ENCODE measurements at places on chromosomes 5 and 9.
A peak's percentile ranks its signal among the peaks of the same experiment; 100 is the strongest.

- DNase-seq = no peak
These were observed 52.3 kb upstream of the JMY start for GRCh38 chr5:79183617-79184016.

DNA sequence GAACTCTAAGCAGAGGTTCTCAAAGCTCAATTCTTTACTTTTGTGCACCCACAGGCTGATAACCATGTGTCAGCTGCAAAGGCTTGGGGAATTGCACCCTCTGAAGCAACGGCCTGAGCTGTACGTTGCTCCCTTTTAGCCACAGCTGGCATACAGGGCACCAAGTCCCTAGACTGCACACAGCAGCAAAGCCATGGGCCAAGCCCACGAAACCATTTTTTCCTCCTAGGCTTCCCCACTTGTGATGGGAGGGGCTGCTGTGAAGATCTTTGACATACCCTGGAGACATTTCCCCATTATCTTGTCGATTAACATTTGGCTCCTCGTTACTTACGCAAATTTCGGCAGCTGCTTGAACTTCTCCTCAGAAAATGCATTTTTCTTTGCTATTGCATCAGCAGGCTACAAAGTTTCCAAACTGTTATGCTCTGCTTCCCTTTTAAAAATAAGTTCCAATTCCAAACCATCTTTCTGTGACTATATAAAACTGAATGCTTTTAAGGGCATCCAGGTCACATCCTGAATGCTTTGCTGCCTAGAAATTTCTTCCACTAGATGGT, 23.0 kb downstream of the KIAA0825 start:
- no peak for DNase-seq

DNA sequence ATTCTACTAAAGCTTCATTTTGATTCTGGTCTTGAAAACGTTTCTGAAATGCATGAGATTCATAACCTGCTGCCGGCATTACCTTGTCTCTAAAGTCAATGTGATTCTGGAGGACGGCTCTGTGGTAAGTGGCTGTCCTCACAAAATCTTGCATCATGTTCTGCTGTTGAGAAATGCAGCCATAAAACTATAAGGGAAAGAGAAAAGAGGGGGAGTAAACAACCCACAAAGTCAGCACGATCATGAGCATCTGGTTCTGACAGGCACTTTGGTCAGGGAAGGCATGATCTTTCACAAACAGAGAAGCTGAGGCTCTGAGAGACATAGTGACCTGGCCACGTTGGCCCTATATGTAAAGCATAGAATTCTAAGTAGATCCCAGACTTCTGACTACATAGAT, 168.9 kb upstream of the PUM3 start:
- DNase-seq = no peak

DNA sequence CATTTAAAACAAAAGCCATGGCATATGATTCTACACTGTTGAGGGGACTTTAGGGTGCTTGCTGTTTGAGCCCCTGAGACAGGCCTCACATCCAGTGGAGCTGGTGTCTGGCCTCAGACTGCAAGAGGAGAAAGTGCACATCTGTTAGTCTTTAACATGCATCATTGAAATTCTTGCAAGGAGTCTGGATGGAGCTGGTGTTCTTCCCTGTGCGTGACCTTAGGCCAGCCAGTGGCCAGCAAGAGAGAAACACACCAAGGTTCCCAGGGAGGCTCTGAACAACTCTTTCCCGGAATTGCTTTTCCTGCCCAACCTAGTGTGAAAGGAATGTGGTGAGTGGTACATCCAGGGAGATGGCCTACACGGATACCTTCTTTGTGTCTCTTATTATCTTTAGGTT, 282.8 kb upstream of the TNC start:
- no peak for DNase-seq

DNA sequence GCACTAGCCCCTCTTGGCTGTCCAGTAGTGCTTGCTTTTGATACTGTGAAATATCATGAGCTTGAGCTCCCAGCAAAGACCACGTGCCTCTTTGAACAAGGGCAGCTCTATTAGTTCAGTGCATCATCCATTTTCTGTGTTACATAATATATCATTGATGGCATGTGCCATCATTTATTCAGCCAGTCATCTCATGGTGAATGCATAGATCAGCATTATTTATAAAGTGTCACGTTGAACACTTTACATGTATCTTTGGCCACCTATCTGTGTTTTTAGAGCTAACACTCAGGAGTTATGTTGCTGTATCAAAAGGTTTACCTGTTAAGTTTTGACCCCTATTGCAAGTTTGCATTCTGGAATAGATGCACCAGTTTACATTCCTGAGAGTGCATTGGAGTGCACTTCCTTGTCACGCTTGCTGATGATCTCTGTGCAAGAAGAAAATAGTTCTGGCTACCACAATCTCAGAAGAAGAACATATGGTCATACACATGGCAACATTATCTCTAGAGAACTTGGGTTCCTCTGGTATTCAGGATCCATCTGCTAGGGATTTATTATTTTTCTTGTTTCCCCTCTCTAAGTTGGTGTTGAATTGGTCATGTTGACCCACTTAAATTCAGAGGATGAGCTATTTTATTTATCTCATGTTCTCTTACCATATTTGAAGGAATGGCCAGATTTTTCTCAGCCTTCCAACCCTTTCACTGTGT, 120.9 kb downstream of the SH3GL2 start:
- DNase-seq = no peak

DNA sequence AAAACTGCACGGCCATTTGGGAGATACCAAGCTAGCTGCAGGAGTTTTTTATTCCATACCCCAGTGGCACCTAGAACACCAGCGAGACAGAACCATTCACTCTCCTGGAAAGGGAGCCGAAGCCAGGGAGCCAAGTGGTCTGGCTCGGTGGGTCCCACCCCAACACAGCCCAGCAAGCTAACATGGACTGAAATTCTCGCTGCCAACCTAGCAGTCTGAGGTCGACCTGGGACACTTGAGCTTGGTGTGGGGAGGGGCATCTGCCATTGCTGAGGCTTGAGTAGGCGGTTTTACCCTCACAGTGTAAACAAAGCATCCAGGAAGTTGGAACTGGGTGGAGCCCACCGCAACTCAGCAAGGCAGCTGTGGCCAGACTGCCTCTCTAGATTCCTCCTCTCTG, 108.9 kb upstream of the CHD1 start:
- DNase-seq = peak; percentile 63

GRCh38 chr5:10567781-10568321, 4.0 kb downstream of the ANKRD33B start:
- no peak for DNase-seq

DNA sequence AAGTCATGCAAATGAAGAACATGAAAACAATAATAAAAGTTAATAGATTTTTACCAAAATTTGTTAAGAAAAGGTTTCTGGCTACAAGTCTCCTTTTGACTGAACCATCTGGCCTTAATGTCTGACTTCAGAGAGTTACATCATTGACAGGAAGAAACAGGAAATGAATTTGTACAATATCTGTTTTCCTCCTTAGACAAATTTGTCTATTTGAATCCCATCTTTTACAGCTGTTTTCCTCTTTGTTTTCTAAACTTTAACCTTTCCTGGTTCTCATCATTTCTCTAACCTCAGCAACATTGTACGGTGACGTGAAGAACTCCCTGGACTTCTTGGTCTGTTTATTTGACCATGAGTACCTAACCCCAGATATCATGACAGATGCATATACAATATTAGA, 567.5 kb upstream of the RIOK2 start:
- DNase-seq = no peak

- no peak for DNase-seq
These were observed at the start of gene OCLN for GRCh38 chr5:69492391-69492922. Gene OCLN (plus strand): TSS chr5:69492790. CDS start chr5:69504245, 11,455 bp downstream.

GRCh38 chr5:122175091-122175490, 45.7 kb downstream of the ZNF474 start:
- no peak for DNase-seq

DNA sequence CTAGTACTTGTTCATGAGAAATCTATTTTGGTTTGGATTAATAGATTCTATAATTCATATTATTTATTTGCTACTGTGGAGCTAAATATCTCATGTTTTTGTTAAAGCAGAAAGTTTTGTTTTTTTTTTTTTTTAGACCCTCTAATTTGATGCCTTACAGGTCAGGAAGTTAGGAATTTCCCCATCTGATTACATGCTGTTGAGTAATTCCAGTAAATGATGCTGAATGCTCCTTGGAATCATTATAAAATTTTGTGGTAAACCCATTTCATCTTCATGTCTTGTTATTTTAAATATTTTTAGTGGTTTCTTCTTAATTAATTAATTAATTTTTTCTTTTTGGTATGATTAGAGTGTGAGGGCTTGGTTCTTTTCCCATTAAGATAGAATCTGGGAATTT, 35.6 kb downstream of the NNT start:
- DNase-seq = no peak

- no peak for DNase-seq
These were observed 142.8 kb upstream of the STK32A start for GRCh38 chr5:147092044-147092443.

GRCh38 chr9:113356686-113357292, 7.4 kb downstream of the BSPRY start:
- no peak for DNase-seq

DNA sequence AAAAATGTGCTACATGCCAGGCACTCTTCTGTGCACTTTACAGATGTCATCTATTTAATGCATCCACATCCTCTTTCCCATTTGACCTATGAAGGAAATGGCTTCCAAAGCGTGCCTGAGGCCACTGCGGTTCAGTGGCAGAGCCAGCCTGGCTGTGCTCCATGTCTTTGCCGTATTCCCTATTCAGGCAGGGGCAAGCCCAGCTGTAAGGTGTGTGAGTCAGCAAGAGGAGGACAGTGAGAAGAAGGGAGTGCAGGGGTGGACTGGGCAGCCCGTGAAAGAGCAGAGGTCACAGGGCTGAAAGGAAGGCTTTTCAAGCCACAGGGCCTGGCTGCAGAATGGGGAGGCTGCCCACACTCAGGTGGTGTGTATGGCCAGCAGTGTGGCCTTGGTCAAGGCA, 91.7 kb downstream of the HRH2 start:
- DNase-seq = no peak

- DNase-seq = no peak
These were observed 274.3 kb upstream of the TRPC7 start for GRCh38 chr5:136639616-136640015.

- no peak for DNase-seq
These were observed 500.7 kb downstream of the CDH12 start for GRCh38 chr5:22352493-22352892.

DNA sequence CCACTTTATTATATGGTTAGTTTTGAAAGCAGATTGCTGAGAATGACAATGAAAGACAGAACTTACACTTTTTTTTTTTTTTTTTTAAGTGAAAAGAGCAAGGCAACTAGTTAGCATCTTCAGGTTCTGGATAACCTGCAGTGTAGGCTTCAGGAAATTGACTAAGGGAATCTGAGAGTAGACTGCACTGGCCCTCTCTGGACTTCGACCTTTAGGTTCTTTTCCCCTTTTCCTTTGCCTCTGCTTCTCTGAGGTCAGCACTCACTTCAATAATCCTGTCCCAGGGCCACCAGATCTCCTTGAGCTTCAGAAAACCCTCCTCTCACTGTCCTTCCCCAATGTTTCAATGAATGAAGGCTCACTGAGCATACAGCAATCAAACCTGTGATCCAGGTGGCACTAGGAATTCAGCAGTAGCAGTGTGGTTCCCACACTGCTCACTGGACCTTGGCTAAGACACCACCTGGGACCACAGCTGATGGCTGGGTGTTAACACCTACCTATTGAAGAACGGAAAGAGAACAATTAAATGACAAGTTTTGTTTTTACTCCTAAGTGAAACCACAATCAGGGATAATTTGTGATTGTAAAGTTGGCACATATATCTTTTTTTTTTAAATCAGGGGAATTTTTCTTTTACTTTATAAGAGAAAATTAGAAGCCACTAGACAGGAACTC, 85.8 kb upstream of the IL6ST start:
- no peak for DNase-seq

DNA sequence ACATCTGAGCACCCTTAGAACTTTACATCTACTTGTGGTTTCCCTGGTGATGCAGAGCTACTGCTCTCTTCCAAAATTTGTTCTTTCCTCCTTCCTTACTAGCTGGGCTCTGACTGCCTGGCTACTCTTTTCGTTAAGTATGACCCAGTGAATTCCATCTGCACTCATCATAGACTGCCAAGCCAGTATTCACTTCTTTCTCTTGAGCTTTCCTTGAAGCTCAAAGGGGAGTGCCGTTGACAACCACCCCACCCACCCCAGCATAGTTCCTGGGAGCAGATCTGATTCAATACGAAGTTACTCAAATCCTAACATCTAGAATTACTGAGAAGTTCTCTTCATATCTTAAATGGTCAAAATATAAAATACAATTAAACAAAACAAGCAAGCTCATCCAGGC, 190.5 kb downstream of the ADAMTS12 start:
- DNase-seq = no peak

- DNase-seq = no peak
These were observed 48.8 kb downstream of the KCNIP1 start for GRCh38 chr5:170552621-170553115.

DNA sequence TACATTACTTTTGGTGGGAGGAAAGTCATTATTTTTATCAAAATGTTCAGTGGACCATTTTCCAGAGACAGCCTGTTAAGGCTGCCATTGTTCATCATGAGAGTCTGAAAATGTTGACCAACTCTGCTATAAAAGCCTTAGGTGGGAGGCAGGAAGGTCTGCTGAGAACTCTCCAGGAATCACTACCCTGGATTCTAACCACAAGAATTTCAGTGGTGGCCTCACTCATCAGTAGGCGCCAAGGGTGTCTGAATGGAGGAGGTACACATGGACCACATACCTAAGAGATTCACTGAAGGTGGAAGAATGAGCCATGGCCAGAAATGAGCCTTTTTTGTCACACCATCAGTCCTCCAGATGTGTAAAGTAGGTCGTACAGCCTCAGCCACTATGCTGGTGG, 21.0 kb upstream of the TLX3 start:
- no peak for DNase-seq

GRCh38 chr5:94283093-94283492, 335.3 kb downstream of the KIAA0825 start:
- DNase-seq = no peak

DNA sequence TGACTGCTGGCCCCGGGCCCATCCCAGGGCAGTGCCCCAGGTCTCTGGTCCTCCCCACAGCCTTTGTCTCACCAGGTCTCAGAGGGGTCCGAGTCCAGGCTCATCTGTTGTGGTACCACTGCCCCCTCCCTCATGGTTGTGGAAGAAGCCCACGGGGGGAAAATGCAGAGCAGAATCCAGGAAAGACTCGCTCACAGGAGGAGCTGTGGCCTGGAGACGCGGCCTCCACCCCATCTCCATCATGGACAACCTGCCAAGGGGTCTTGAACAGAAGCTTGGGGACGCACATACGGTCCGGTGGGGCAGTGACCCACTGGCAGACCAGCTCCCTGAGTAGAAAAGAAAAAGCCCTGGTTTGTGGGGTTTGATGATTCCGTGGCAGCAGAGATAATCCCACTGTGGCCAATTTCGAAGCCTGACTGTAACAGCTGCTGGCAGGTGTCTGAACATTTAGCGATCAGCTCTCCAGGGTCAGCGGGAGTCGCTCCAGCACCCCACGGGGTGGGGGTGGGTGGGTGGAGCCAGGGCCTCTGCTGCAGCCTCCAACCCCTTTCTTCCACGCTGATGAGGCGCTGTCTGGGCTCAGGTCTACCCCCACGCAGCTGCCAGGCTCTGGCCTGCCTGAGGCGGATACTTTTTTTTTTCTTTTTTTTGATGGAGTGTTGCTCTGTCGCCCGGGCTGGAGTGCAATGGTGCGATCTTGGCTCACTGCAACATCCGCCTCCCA, 1.9 kb upstream of the GRIN1 start:
- DNase-seq = no peak
